Common myeloid progenitor, CD34-positive (primary cell): ENCODE measurements at places on chromosomes 5 and 9.

GRCh38 chr5:14266686-14267085 is 123.5 kb downstream of the TRIO start:
- H3K27ac ChIP-seq: no peak overlapping the region
- H3K36me3 ChIP-seq: no peaks in the 10 kb centered on the region
- H3K4me3 ChIP-seq: no peak overlapping the region
- H3K4me1 ChIP-seq: peaks cover 58% of the 10 kb centered on the region
- peak; percentile 44 for DNase-seq
- H3K27me3 ChIP-seq: no peaks in the 10 kb centered on the region

GRCh38 chr5:61330845-61331406 is 1.1 kb upstream of the ZSWIM6 start:
- no peaks in the 10 kb centered on the region for H3K36me3 ChIP-seq
- DNase-seq: peak; percentile 81
- H3K4me1 ChIP-seq: peaks cover 10% of the 10 kb centered on the region
- H3K27ac ChIP-seq: peak overlapping the region; percentile 54

DNA sequence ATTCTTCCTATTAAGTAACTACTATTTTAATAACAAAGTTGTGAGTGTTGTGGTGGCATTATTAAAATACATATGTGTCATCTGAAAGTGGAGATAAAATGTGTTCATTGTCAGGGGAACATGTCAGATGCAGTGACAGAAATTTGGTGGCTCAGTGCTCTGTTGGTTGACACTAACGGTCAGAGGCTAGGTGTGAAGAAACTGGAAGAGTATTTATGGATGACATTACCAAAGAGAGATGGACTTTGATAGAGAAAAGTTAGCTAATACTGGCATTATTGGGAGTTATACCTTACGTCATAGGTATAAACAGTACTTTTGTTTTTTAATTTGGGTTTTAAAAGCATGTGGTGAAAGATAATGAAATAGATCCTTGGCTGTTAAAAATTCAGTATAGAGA is 33.7 kb downstream of the PAM start:
- H3K27ac ChIP-seq: no peak overlapping the region
- no peak overlapping the region for H3K4me3 ChIP-seq
- H3K36me3 ChIP-seq: no peaks in the 10 kb centered on the region
- H3K27me3 ChIP-seq: no peaks in the 10 kb centered on the region

GRCh38 chr9:70556771-70557170 is 142.3 kb upstream of the KLF9 start:
- peaks cover 29% of the 10 kb centered on the region for H3K4me1 ChIP-seq
- H3K27me3 ChIP-seq: no peaks in the 10 kb centered on the region
- no peak for DNase-seq

DNA sequence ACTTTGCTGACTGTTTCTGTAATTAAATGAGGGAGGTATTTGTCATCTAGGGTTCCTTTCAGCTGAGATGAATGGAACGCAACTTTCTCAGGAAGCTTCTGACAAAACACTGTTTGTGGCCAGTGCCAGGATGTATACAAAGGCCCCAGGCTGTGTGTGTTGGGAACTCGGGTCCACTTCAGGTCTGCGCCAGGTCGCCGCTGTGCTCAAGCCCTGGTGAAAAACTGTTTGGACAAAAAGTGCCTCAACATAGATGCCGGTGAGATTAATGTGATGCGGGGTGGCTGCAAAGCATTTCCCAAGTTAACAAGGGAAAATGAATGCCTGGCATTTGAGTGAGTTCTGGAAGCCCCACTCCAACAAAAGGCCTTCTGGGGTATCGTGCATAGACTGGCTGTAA is 156.4 kb downstream of the GABBR2 start:
- DNase-seq: no peak
- no peak overlapping the region for H3K4me3 ChIP-seq
- H3K27me3 ChIP-seq: no peaks in the 10 kb centered on the region

DNA sequence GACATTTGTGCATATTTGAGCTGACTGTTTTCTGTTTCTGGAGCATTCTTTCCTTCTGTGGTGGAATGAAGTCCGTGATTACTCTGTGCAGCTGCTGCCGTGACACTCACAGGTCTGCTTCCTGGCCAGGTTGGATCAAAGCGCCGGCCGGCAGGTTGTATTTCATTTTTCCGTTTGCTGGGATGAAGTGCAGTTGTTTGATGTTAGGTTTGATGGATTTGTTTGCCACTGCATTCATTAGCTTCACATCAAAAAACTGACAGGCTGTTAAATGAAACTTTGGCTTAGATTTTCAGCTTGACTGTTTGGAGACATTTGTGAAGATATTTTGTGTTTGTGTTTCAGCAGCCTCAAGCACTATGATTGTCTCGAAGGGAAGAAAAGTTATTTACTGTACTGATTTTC is 140.1 kb downstream of the KDM4C start:
- no peaks in the 10 kb centered on the region for H3K27me3 ChIP-seq
- H3K27ac ChIP-seq: no peak overlapping the region
- H3K36me3 ChIP-seq: peaks cover 2% of the 10 kb centered on the region
- H3K4me3 ChIP-seq: no peak overlapping the region
- DNase-seq: no peak
